Fibroblast of lung (primary cell): ENCODE measurements at places on chromosomes 7 and 10.

DNA sequence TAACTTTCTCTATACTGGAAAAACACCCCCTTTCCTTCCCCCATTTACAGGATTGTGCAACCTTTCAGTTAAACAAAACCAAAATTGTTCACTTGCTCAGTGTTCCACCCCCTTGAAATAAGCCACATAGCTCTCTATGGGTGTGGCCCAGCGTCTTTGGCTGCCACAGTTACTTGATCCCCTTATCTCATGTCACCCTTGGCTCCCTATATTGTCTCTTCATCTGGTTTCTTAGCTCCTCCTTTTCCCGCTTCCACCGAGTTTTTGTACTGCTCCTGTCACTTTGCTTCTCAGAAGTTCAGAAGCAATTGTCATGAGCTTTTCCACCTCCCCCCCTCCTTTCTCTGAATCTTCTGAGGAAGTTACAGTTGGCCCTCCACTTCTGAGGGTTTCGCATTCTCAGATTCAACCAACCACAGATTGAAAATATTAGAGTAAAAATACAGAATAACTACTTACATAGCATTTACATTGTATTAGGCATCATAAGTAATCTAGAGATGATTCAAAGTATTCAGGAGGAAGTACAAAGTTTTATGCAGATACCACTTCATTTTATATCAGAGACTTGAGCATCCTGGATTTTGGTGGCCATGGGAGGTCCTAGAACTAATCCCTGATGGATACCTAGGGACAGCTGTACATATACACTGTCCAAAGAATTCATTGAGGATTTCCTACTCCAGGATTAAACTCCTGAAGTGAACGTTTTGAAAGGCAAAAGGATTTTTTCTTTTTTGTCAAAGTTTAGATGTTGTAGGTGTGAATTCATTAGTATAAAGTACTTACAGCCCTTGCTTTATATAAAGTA, 60.4 kb downstream of the ADD3 start:
- peak; percentile 34 for DNase-seq

GRCh38 chr10:112137154-112137987, 46.2 kb downstream of the GPAM start:
- DNase-seq, result peak; percentile 55

DNA sequence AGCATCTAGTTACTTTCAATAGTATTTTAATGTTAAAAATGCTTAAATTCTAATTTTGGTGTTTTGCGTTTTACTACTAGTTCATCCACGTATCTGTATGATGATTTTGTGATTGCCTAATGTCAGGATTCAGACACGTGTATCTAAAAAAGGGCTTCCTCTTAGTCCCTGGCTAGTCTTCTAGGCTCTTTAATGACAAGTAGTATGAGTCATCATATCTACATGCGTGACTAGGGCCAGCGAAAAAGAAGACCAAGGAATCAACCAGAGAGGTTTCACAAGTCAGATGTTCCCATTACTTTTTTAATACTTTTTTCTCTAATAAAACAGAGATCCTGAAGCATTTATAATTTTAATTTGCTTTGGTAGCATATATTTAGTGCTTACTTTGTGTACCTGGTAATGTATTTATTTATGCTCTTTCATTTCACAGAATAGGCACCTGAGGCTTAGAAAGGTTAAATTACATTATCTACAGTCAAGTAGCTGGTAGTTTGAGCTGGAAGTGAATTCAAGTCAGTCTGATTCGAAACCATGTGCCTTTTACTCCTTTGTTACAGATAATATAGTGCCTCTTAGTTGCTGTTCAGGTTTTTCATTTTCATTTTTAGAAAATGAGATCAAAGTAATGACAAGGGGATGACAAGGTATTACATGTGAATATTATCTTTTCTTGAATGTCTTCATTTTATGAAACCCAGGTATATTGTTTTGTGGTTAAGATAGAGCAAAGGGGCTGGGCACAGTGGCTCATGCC, 140.3 kb downstream of the FOXP2 start:
- DNase-seq, result peak; percentile 40

- no peak for DNase-seq
Measured at GRCh38 chr7:114859477-114859876, 62.4 kb upstream of the MDFIC start.

DNA sequence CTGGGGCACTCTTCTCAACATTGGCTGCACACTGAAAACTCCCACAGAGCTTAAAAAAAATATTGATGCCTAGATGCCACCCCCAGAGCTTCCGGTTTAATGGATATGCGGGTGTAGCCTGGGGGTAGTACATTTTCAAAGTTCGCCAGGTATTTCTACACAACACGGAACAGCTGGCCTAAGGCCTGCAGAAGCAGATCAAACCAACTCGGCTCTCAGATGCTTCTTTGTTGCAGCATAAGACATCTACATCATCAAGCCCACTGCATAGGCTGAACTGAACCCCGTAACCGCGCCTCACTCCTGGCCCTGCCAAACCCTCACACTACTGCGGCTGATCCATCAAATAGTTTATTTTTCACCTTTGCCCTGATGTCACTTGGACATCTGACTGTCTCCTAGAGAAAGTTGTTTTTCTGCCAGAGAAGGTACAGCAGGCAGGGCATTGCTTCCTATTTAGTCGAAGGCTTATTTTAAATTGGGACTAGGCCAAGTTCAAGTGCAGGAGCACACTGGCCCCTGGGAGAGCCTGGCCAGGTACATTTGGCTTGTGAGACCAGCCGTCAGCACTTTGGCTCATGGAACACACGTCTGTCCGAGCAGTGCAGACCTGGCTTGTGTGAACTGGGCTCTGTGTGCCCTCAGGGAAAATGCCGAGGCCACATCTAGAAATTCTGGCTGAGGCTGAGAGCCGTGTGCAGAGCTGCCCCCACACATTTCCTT, 113.3 kb downstream of the TACC2 start:
- DNase-seq, result no peak

- no peak for DNase-seq
Measured at GRCh38 chr7:15167912-15168311, 265.4 kb upstream of the DGKB start.
